ENCODE measurements at places on chromosomes 12 and 14.

- DNase-seq = no peak
Observed at GRCh38 chr12:83140135-83140534, 453.4 kb downstream of the TMTC2 start.

DNA sequence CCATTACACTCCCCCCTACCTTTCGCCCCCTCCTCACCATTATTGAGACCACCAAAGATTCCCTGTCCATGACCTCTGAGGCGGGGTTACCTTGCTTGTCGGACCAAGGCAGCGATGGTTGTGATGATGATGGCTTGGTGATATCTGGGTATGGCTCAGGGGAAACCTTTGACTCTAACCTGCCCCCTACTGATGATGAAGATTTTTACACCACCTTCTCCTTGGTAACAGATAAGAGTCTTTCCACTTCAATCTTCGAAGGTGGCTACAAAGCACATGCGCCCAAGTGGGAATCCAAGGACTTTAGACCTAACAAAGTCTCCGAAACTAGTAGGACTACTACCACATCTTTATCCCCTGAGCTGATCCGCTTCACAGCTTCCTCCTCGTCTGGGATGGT, 350.2 kb downstream of the DIO2 start:
- DNase-seq = no peak

- DNase-seq = no peak
Observed at GRCh38 chr14:51422704-51423103, 182.7 kb downstream of the TMX1 start.

DNA sequence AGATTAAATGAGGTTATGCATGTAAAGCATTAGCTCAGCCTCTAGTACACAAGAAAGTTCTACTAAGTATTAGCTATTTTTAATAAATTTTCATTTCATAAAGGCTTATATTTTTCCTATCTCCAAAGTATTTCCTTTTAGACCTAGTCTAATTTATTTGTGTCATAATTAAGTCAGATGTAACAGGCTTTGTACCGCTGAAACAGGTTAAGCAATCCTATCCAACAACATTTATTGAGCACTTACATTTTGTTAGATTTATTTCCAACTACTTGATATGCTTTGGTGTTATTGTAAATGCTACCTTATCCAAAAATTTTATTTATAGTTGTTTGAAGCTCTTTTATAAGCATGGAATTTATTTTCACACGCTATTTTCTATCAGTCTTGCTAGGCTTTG, 1.8 kb upstream of the PARP2 start:
- DNase-seq = no peak

DNA sequence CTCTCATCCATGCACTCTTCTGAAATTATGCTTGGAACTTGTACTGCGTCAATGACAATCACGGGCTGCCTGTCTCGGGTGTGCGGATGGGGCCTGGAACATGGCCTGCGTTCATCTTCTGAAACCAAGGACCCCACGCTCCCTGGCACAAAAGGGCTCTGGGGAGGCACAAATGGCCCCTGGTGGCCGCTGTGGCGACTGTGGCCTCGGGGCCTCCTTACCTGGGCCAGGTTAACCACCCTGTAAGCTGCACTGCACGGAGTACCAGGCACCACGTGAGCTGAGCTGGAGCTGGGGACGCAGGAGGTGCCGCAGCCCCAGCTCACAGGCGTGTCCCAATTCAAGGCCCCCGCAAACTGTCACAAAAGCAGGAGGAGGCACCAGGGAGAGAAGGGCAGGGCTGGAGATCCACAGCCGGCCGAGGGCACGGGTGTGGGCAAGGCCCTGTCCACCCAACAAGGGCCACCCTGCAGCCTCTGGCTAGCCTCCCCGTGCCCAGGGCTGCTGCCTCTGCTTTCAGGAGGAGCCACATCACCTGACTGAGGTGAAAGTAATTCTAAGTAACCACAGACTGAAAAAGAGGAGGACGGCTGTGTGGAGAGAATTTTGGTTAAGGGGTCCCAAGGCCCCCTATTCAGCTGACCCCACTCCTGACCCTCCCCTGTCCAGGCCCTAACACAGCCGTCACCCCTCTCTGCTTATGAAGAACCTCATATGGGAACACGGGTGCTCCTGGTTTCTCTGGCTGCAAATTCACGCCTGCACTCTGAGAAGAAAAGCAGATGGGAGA, 61.1 kb upstream of the GALNT9 start:
- DNase-seq = no peak

DNA sequence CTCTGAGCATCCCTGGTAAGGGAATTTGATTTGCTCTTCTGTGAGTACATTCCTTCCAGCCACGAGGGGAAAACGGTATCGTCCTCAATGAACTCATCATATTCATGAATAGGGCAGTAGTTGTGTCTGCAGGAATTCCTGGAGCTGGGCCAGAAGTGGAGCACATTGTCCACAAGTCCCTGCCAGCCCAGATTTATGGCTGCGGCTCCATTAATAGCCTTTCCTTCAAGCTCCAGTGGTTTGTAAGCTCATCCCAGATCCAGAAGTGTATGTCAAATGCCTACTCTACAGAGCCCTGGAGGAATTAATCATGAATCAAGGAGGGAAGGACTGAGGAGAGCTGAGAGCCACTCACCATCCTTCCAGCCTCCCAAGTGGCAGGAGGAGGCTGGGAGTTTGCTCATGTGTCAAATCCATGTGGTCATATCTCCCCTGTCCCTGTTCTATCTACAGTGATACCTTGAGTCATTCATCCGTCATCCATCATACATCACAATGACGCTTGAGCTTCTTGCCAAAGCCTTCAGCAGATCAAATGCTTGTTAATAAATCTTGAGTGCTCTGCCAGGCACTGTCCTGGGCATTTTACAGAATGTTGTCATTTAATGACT, 65.5 kb downstream of the SVOP start:
- peak; percentile 10 for DNase-seq

- DNase-seq = no peak
Observed at GRCh38 chr12:46509135-46509534, 136.6 kb upstream of the SLC38A2 start.

GRCh38 chr12:47841501-47841900, 21.8 kb upstream of the HDAC7 start:
- no peak for DNase-seq

DNA sequence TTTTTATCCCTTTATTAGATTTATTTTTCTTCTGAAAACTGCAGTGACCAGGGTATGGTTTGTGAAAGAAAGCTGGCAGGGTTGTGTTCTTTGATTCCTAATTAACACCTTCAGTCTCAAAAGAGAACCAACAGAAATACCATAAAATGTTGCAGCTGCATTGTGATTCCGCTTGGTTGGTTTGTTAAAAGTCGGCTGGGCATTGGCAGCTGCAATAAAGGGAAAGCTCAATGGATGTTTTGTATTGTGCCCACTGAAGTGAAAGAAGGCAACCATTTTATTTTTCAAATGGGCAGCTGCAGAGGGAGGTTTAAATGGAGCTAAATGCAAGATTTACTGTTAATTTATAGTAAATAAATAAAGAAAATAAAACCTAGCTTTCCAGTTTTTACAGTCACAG, 16.7 kb downstream of the LGR5 start:
- DNase-seq = peak; percentile 94

DNA sequence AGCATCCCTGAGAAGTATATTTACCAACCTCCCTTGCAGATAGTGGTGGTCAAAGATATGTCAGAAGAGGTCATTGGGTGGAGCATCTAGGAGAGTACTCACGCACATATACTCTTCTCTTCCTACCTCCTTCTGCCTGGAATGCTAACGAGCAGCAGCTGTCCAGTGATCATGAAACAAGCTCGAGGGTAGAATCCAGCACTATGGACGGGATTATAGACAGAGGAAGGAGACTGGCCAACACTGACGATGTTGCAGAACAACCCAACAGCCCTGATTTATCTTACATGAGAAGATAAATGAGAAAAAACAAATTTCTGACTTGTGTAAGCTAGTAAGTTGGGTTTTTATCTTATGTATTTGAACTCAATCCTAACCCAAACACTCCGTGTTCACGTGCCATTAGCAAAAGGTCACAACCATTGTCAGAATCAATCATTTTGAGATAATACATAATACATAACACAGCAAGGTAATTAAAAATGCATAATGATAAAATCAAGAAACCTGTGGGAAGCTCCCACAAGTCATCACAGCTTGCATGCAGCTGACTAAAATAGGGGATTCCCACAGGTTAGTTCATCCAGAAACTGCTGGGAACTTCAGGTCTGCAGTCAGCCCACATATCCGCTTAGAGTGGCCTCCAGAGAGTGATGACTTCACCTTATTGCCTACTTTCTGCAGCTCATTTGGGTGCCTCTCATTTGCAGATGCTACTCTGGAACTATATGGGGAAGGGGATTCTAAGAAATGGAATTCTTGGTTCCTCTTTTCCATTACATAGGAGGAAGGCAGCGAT, 36.3 kb upstream of the STK38L start:
- no peak for DNase-seq

- no peak for DNase-seq
Observed at GRCh38 chr14:37466623-37467088, 128.4 kb downstream of the FOXA1 start.

- no peak for DNase-seq
Observed at GRCh38 chr14:75273272-75274049, 5.2 kb upstream of the FOS start.

DNA sequence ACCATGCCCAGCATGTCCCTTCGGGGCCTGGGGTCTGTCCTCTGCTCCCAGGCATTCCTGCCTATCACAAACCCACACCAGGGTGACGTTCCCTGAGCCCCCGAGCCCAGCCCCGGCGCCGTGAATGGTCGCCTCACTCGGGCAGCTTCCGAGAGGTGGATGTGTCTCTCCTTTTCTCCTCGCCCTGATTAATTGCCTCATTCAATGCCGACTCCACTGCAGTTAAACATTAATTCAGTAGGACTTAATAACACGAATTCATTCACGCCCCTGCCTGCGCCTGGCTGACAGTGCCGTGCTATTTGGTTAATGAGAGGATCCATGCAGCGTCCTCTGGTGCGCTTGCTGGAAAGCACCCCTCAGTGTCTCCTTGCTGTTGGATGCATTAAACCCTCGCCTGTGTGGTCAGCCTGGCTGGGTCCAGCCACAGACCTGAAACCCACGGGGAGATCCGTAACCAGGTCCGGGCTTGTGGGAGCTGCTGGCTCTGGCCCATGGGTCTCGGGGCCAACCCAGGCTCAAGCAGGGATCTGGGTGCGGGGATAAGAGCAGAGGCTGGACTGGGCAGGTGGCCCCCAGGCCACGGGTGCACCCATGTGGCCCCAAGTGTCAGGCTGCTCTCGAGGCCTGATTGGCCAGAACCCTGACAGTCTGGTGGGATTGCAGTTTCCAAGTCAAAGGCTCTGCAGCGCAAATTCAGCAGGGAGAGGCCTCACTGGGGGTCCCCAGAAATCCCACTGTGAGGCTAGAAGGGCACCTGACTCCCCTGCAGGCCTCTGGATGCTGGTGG, 55.4 kb downstream of the FBRSL1 start:
- DNase-seq = no peak
